HTR-8/SVneo (cell line): ENCODE measurements at places on chromosomes 2 and 18.

- DNase-seq, result peak; percentile 32
Measured at GRCh38 chr2:45674035-45674816, 22.8 kb downstream of the PRKCE start.

DNA sequence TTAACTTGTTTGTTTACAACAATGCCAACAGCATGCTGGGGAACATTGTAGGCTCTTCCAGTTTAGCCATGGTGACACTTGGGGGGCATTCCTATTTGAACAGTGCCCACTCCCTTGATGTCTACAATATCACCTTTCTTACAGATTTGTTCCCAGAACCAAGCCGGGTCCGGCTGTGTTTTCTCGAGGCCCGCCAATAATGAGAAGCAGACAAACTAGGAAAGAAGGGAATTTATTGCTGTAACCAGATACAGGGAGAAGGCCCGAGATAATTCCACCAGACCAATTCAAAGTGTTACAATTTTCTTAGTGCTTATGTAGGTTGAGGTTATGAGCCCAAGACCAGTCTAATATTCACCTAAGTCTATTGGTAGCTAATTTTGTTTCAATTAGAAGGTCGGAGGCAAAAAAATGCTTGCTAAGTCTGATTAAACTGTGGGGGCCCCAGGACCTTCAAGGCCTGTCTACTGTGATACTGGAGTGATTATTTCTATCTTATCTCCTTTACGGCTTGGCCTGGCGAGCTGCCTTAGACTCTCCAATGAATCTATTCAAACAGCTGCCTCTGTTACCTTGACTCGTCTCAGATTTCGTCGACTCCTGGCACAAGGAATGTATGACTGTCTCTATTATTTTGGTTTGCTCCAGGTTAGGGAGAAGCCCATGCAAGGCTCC is 59.1 kb upstream of the PSME4 start:
- no peak for DNase-seq

DNA sequence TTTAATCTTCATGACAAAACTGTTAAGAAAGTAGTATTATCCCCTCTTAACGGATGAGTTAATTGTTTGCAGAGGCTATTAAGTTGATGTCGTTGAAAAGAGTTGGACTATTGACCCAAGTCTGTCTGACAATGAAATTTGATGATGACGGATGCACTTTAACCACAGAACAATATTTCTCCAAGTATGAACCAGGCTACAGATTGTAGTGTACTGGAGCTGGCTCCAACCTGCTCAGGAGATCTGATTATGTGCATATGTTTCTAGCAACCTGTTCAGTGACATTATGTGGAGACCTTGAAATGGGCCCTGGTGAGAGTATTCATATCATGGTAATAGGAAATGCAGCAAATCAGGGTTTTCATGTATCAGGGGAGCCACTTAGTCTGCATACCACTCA is 174.1 kb downstream of the CDH7 start:
- no peak for DNase-seq

DNA sequence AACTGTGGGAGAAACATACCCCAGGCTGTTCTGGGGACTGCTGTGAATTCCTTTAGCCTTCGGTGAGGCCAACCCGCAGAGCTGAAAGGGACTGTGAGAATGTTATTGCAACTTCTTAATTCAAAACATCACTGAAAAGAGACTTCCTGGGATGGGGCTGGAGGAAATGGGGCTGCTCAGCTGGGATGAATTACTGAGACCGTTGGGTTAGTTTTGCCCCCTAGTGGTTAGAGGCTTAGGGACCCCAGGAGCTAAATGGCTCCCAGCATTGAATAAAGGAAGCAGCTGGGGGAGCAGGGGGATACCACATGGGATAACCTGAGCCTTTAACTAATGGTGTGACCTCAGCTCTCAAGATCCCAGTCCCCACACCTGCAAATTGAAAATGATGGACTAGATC is 941.1 kb upstream of the FANCL start:
- DNase-seq, result peak; percentile 10

- no peak for DNase-seq
Measured at GRCh38 chr2:101803128-101803527, 105.6 kb downstream of the MAP4K4 start.

GRCh38 chr2:217068677-217069250 is 208.9 kb upstream of the TNP1 start:
- no peak for DNase-seq

DNA sequence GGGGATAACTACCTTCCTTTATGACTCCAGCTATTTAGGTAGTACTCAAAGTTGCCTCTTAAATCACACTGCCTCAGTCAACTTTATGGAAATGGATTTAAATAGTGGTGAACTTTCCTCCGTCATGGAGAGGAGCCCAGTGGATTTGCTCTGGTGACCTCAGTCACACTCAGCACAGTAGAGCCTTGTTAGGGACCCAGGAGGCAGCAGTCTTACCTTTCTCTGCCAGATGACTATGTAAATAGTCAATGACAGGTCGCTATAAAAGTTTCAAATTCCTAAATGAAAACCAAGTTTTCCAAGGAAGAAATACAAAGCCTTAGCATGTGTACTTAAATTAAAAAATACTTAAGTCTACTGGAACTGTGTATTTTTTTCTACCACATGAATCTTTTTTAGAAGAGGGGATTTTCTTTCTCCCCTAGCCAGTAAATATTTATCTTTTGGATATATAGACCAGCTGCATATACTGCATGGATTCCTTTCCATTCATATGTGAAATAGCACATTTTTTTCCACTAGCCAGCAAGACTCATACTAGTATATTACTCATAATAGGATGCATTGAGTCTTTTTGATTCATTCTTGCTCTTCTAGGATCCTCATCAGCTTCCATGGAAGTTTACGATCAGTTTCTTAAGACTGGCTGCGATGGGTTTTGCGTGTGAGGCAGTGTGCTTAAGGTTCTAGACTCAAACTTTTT is 147.1 kb downstream of the FMNL2 start:
- DNase-seq, result no peak

GRCh38 chr2:219783359-219783975 is 156.0 kb downstream of the SLC4A3 start:
- no peak for DNase-seq

DNA sequence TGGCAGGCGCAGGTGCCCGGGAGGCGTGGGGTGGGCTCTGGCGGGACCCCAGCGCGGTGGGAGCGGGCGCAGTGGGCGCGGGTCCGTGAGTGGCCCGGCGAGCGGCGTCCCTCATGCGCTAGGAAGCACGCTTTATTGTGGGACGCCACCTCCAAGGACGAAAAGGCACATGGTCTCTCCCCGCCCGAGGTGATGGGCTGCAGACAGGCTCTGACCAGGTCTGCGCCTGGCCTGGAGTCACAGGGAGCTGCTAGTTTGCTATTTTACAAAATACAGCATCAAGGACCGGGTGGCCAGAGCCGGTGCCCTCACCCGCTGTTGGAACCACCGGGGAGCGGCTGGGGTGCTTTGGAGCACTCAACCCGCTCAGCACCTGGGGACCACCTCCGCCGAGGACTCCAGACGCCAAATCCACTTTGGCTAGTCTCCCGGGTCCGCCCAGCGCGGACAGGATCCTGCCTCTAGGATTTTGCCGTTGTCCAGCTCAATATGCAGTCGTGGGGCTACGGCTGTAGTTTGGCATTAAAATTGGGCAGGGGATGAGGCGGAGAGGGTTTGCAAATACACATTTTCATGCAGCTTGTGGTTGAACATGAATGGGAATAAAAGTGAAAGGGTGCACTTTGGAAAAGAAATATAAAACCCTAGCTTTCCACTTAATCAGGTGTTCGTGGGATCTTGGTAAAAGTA is 65.4 kb downstream of the LRRFIP1 start:
- no peak for DNase-seq

DNA sequence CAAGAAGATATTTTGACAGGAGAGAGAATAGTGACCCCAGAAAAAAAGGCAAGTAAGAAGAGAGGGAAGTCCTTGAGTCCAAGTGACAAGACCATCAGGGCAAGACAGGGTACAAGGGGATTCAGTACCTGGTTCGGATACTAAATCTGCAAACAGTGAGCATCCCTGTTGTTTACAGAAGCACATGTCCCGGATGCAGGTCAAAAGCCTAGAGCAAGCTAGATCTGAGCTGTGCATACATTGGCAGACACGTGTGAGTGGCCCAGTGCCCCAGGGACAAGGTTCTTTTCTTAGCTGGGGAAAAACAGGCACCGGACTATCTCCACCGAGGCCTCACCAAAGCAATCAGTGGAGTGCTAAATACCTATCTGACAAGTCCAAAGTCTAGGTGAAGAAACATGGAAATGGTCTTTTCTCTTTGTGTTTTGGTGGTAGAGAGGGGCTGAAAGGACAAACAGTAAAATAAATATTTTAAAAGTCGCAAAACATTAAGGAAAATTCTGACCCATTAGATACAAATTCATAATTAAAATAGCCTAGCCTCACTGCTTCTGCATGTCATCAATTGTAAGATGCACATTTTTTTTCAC is 165.2 kb downstream of the SUCLG1 start:
- no peak for DNase-seq

- DNase-seq, result peak; percentile 87
Measured at GRCh38 chr2:100291152-100291970, 30.9 kb downstream of the LONRF2 start.

GRCh38 chr2:129231924-129232323 is 747.5 kb upstream of the RAB6C start:
- no peak for DNase-seq

DNA sequence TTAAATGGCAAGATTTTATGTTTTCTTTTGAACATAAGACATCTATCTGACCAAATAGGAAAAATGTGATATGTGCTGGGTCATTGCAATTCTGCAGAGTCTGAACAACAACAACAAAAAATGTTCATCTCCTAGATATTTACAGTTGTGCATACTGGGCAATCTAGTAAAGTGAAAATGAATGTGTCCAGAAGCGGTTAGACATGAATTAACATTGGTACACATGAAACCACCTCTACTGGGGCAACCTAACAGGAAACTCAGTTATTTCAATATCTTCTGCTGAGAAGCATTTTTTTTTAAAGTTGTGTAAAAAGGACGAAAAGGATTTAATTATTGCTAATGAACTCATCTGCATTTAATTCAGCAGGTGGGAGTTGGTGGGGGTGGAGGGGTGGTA is 76.9 kb downstream of the DHRS9 start:
- DNase-seq, result no peak

DNA sequence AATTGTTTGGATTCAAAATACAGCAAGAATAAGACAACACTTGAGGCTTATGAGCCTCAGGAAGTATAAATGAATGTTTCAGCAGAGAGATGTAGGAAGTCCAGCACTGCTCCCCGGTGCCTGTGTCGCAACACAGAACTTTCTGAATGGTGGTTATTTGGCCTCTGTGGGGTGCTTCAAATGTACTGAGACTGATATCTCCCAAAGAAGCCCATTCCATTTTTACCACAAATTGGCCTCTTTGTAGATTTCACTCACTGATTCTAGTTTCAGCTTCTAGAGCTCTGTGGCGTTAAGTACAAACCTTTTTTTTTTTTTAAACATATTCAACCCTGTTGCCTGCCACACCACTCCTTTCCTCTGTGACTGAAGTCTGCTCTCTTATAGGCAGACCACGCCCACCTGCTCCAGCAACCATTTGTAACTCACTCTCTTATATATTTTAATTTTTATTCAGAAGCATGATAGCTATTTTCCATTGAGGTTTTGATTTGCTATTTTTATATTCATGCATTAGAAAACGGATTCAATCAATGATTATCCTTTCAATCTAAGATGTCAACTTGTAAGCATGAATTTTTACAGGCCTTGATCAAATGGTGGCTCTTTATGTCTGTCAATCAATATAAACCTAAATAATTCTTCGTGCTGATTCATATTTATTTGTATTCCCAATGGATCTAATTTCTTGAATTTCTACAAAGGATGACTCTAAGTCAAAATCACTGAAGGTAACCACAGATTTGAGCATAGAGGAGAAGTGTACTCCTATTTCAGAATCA is 277.1 kb upstream of the CCDC68 start:
- DNase-seq, result no peak

GRCh38 chr2:64700133-64700809 is 46.6 kb upstream of the SERTAD2 start:
- DNase-seq, result no peak

DNA sequence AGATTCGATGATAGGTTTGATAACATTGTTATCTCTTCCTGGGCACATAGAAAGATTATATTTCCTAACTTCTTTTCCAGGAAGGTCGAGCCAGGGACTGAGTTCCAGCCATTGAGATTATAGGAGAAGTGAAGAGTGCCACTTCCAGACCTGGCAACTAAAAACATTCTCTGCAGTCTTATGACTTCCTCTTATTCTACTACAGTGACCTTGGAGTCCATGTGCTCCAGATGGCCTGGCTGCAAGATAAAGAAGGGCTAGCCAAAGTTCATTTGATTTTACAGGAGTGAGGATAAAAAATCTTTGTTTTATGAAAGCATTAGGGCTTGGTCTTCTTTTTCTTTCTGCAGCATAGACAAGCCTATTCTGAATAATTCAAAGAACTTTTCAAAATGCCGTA is 363.0 kb downstream of the FSIP2 start:
- no peak for DNase-seq

DNA sequence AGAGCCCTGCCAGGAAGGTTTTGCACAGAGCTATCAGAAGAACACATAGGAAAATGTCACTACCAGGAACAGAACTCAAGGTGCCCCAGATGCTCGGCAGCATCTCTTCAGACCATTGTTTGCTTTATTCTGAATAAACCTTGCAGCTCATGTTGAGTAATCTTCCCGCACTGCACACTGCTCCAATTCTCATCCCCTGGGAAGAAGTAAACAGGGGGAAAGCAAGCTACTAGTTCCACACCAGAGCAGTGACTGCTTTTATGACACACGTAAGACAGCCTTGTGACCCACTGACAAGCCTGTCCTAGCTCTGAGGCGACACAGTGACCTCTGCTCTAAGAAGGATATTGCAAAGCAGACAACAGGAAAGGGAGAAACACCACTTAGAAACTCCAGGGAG is 44.2 kb downstream of the NRP2 start:
- DNase-seq, result no peak

DNA sequence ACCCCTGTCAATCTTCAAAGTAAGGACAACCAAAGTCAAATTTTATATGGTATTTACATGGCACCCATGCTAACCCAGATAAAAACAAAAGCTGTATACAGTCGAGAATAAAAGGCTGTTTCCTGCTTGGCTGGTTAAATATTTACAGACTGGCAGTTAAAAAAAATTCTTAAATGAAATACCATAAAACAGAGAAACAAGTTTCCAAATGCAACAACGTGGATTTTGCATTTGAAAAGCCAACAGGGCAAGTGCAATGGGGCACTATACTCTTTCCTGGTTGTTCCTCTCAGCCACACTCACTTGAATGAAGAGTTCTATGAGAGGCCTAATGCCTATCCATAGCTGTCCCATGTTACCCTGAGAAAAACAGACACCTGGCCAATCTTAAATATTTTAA is 6.1 kb upstream of the NR4A2 start:
- no peak for DNase-seq
